ENCODE measurements at places on chromosomes 7 and 10.

GRCh38 chr7:116859323-116859722, 3.1 kb upstream of the CAPZA2 start:
- DNase-seq = no peak

DNA sequence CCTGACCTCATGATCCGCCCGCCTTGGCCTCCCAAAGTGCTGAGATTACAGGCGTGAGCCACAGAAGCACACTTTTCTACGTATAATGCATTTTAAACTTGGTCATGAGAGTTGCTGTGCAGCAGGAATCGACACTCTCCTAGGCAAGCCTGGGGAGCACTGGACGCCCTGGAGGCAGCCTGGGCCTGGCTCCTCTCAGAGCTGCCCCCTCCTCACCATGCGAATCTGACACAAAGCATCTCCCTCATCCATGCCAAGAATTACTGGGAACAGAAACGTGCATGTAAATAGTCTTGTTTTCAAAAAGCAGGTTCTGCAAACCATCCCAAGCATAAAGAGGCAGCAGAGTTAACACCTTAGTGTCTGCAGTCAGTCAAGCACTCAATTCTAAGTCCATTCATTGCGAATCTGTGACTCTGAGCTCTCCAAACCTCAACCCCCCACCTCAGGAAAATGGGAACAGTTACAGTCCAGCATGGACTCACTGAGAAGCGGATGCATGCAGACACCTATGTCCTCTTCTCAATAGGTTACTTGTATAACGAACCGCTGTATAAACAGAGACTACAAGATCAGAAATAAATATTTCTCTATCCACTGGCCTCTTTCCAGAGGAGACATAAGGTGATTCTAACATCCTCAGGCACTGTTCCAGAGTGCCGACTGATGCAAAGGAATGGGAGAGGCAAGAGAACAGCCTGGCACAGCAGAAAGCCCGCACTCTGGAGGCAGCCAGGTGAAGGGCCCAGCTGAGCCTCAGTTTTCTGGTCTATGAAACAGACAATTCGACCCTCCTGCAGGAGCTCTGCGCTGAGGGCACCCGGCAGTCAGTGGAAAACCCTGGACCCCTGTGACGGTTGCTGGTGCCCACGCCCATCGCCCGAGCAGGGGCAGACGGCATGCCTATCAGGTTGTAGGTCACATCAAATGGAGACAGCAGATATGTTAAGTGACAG, 68.9 kb downstream of the MAD1L1 start:
- DNase-seq = no peak

DNA sequence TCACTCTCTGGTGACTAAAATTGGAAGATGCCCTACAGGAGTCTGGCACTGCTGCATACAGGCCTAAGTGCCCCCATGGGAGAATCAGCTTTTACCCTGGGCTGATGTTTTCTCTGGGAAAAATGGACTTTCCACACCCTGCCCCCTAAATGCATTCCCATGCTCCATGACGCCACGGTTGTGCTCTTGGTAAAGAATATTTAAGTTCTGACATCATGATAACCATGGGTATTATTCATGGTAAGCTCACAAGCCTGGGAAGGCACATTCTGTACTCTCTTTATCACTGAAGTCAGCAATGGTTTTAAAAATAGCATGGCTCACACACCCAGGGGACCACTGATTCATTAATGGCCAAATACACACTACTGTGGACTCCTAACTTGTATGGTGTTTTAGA, 43.4 kb downstream of the HIPK2 start:
- no peak for DNase-seq

GRCh38 chr10:103709341-103709920, 145.9 kb downstream of the SH3PXD2A start:
- DNase-seq = no peak

- no peak for DNase-seq
Observed at GRCh38 chr10:54402576-54402975, 398.5 kb downstream of the PCDH15 start.

GRCh38 chr10:15990535-15991129, 130.3 kb upstream of the MINDY3 start:
- no peak for DNase-seq

- DNase-seq = no peak
Observed at GRCh38 chr10:28087661-28088351, 88.9 kb upstream of the ODAD2 start.

DNA sequence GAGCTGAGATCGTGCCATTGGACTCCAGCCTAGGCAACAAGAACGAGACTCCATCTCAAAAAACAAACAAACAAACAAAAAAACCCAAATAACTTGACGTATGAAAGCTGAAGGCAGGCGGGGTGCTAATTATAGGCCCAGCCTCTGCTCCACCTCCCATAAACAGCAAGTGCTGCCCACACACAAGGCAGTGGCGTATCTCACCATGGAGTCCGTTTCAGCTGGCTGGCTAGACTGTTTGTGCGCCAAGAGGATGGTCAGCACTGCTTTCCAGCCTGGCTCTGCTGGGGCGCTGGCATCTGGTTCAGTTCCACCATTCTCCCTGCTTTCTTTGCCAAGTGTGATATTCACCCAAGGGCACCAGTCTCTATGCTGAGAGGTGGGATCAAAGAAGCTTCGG, 29.1 kb downstream of the ZC3HC1 start:
- no peak for DNase-seq

DNA sequence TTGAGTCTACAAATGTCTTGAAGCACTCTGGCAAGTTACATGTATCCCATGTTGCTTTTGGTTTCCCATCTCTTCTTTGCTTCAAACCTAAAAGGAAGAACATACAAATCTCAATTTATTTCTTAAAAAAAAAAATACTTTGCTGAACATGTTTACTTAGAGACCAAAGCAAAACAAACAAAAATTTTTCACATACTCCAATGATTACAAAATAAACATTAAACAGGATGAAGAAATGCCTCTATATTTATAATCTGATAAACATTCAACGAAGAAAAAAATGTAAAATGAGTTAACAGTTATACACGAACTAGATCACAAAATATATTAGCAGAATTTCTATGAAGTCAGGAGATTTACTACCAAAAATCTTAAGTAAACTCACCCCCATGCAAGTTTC, 31.3 kb downstream of the FAM204A start:
- DNase-seq = no peak

DNA sequence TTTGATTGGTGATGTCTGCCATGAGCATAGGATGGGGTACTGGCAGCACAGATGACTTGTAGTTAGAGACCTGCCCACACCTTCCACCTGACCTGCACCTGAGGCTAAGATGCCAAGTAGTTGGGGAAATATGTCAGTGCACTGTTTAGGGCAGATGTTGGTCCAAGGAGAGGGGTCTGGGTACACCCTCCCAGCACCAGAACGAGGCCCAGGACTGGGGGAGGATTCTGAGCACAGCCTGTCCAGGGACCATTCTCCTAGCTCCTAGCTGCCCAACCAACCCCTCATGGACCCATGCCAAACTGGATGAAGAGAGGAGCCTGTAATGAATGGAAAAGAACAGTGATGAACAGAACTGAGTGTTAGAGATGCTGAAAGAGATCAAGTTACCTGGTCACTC, 28.0 kb downstream of the FRMPD2 start:
- no peak for DNase-seq
